Activated naive CD4-positive, alpha-beta T cell (primary cell): ENCODE measurements at places on chromosomes 7 and 10.

- DNase-seq = no peak
Measured at GRCh38 chr10:96137567-96137966, 7.5 kb downstream of the ZNF518A start.

DNA sequence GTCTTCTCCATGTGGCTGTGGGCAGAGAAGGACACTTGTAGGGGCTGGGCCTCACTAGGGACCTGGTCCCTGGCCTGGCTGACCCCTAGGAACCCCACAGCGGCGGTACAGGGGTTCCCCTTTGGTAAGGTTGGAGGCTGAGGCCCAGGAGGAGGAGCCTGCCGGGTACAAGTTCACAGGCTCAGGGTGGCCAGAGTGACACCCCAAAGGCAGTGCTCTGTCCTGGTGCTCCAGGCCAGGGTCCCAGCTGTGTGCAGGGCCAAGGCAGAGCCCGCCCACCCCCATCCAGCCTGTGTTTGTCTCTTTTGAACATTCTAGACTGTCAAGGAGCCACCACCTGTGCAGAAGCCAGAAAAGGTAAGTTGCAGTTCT is 23.3 kb downstream of the ANTXRL start:
- no peak for DNase-seq

DNA sequence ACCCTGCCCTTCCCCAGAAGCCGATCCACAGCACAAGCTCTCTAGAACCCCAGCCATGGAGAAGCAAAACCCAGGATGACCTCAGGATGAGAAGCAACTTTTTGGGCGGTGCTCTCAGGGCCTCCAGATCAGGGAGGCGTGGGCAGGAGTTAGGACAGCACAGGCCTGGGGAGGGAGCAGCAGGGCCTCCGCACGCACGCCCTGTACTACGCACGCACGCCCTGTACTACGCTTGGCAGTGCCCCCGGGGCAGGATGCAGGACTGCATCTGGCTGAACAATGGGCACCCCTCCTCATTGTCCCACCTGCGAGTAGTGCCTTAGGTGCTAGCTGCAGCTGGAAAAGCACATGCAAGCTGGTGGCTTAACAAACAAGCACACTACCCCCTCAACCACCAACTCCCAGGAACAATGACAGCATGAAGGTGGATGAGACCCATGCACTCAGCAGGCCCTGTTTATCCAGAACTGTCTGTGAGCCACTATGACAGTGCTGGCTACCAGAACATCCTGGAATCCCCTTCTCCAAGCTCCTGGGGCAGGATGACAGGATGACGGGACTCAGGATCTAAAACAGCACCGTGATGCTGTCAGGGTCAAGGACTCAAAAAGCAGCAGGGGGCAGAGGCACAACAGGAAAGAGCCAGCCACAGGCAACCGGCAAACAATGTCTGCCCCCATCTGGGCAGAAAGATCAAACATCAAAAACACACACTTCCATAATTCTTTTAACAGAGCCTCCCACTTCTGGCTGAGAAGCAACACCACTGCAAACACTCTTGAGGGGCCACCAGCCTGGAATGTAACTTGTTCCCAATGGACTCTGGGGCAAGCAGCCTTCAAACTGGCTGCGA is 11.8 kb downstream of the PODXL start:
- DNase-seq = no peak

- DNase-seq = no peak
Measured at GRCh38 chr10:123886292-123886691, 5.3 kb downstream of the CPXM2 start.

GRCh38 chr10:24462291-24462813 is 253.4 kb downstream of the KIAA1217 start:
- DNase-seq = no peak

GRCh38 chr10:86372784-86373239 is 6.2 kb upstream of the GRID1 start:
- no peak for DNase-seq

DNA sequence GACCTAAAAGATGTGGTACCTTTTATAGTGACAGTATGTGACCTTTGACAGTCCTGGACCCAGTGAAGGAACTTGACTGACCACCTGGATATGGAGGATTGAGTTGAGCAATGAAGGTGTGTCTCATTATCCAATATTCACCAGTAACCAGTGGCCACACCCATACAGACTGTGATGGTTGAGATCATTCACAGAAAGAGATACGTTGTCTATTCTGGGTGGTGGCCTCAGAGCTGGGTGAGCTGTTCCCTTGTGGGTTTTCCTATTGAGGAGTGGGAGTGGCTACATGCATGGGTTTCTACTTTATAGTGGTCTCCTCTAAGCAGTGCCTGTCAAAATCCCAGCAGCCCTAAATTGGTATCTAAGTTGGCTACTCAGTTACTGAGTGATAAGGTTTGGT is 507.4 kb downstream of the SORCS3 start:
- DNase-seq = no peak

- DNase-seq = no peak
Measured at GRCh38 chr7:46739518-46740234, 818.6 kb upstream of the IGFBP3 start.

DNA sequence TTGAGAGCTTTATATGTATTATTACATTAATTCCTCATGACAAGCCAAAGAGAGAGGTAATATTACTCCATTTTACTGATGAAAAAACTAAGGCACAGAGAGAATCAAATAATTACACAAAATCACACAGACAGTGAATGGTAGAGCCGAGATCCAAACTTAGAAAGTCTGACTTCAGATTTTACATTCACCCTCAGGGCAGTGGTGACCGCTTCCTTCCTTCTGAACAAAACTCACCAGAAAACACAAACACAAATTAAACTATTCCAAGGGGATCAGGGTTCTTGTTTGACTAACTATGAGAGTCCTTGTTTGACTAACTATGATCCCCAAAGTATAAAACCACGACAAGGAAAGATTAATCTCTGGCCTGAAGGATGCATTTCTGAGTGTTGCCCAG is 67.9 kb upstream of the PTN start:
- no peak for DNase-seq

DNA sequence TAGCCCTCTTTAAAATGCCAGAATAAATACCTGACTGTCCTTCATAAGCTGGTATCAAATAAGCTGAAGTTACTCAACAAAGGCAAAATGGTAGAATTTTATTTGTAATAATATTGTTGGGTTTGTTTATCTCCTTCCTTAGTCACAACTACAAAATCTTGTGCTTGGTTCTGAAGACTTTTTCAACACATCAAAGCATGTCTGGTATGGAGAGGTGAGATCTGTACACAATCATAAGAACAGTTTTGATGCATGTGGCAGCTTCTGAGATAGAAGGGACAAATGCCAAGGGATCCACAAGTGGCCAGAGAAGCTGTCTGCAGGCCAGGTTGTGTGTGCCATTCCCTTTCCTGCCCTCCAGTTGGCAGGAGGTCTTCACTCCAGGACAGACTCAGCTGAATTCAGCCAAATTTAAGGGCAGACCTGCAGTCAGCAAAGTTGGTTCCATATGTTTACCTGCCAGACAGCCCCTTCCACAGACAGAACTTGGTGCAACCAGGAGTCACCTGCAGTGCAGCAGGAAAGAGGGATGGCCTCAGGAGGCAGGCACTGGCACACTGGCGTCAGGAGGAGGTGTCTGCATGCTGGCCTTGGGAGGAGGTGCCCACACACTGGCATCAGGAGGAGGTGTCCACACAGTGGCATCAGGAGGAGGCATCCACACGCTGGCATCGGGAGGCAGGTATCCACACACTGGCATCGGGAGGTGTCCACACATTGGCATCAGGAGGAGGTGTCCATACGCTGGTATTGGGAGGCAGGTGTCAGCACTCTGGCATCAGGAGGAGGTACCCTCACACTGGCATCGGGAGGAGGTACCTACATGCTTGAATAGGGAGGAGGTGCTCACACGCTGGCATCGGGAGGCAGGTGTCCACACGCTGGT is 93.1 kb upstream of the IKZF1 start:
- no peak for DNase-seq

GRCh38 chr7:38316733-38317360 is 43.4 kb upstream of the TARP start:
- no peak for DNase-seq

- DNase-seq = no peak
Measured at GRCh38 chr10:97509120-97509680, 10.5 kb downstream of the UBTD1 start.

DNA sequence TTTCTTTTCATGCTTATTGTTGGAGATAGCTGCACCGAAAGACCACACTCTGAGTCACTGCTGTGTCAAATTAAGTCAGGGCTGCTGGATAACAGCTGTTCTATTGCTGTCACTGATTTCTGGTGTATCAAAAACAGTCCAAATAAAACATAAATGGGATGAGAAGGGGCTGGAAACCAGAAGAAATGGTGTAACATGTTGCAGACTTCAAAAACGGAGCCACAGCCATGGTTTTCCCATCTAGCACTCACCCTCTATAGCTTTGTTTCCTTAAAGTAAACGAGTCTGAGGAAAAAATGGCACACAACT is 103.3 kb upstream of the DIP2C start:
- DNase-seq = no peak

DNA sequence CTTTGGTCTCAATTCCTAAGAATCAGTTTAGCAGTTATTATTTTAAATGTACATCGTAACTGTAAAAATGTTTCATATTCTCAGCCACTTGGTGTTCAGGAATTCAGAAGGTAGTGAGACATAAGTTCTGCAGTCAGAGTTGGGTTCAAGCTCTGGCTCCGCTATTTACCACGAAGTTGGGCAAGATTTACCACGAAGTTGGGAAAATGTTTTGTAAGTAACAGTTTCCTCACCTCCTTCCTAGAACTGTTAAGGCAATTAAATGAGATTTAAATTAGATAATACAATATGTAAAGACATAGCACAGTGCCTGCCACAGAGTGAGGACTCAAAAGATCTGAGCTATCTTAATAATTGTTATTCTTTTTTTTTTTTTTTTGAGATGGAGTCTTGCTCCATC is 16.3 kb upstream of the ABLIM1 start:
- DNase-seq = no peak

- no peak for DNase-seq
Measured at GRCh38 chr7:133051066-133051465, 30.8 kb downstream of the CHCHD3 start.

GRCh38 chr10:83253011-83253671 is 886.2 kb upstream of the GHITM start:
- DNase-seq = no peak

GRCh38 chr7:117839507-117839906 is 33.7 kb downstream of the CTTNBP2 start:
- DNase-seq = no peak
